ENCODE measurements at places on chromosomes 16 and 17.

- no peak for DNase-seq
Measured at GRCh38 chr16:64475627-64476351, 646.1 kb downstream of the CDH11 start.

GRCh38 chr16:8673611-8674412 is 605 bp upstream of the ABAT start:
- DNase-seq: no peak

DNA sequence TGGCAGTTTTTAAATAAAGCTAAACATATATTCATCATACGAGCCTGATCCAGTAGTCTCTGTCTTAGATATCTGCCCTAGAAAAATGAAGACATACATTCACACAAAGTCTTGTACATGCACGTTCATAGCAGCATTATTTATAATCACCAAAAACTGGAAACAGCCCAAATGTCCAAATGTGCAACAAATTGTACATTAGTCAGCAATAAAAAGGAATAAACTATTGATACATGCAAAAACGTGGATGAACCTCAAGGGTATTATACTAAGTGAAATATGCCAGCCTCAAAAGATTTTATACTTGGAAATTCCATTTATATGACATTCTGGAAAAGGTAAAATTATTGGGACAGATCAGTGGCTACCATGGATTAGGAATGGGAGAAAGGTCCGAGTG is 22.8 kb downstream of the AATF start:
- no peak for DNase-seq

DNA sequence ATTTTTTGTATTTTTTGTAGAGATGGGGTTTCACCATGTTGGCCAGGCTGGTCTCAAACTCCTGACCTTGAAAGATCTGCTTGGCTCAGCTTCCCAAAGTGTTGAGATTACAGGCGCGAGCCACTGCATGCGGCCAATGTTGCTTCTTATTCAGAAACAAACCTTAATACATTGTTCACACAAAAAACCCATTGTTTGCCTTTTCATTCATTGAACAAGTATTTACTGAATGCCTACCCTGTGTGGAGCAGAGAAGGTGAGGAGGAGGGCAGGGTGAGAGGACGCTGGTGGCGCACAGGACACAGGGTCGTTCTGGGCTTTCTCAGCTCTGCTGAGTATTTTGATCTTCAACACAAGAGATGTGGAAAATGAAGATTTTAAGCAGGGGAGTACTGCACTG is 8.0 kb upstream of the KRT23 start:
- DNase-seq: no peak

DNA sequence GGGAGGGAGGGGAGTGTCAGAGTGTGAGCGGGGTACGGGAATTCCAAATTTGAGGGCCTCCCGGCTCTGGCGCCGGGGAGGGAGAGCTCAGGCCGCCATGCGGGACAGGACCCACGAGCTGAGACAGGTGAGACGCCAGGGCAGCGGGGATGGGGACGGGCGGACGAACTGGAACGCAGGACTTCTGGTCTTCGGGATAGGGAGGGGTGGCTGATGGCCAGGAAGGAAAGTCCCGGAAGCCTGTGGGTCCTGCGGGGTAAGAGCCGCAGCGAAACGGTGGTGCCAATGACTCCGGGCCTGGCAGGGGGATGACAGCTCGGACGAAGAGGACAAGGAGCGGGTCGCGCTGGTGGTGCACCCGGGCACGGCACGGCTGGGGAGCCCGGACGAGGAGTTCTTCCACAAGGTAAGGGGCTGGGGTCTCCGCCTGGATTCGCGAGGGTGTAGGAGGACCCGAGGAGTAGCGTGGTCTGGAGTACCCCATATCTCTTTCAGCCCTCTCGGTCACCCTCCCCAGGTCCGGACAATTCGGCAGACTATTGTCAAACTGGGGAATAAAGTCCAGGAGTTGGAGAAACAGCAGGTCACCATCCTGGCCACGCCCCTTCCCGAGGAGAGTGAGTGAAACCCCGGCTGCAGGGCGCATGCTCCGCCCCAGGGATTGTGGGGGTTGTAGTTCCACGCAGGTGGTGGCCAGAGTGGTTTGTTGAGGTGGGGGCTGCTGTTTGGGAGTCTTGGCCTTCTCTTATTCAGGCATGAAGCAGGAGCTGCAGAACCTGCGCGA is 543 bp downstream of the STX4 start:
- DNase-seq: peak; percentile 81

GRCh38 chr16:30024451-30024850 is 1.5 kb downstream of the C16orf92 start:
- DNase-seq: no peak

DNA sequence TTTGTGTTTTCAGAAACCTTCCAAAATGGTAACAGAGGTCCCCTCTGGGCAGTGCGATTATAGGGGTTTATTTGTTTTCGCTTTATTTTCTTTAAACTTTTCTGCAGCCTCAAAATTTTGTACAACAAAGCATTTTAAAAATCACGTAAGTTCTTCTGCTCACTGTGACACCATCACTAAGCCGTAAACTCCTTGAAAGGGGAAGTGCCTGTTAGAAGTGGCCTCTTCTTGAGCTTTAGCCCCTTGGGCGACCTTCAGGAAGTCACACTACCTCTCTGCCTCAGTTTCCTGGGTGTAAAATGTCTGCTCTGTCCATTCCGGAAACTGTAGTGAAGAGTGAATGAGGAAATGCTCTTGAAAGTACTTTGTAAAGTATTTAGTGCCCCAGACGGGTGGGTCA is 26.6 kb downstream of the ARHGAP27 start:
- DNase-seq: no peak
